ENCODE measurements at places on chromosomes 3 and 15. TPM values are rescaled to one million over a fixed set of nuclear protein-coding genes. Genes with fewer than 3 reads are reported as not detected.

DNA sequence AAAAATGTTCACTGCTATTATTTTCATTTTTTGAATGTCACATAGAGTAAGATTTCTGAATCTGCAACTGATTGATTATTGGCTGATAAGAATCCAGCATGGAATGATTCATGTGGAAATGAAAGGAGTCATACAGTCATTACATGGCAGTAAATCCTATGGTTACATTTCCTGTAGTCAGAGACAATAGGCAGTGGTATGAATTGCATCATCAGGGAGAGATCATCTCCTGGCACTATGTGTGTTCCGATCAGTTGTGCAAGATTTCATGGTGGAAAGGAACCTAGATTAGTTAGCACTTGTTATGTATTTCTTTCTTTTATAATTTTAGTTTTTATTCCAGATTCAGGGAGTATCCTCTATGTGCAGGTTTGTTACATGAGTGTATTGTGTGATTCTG lies 38.8 kb downstream of the SLC12A1 start:
- no peak for DNase-seq

- no peak for DNase-seq
Measured at GRCh38 chr3:151845306-151845905, 28.0 kb upstream of the SUCNR1 start.

DNA sequence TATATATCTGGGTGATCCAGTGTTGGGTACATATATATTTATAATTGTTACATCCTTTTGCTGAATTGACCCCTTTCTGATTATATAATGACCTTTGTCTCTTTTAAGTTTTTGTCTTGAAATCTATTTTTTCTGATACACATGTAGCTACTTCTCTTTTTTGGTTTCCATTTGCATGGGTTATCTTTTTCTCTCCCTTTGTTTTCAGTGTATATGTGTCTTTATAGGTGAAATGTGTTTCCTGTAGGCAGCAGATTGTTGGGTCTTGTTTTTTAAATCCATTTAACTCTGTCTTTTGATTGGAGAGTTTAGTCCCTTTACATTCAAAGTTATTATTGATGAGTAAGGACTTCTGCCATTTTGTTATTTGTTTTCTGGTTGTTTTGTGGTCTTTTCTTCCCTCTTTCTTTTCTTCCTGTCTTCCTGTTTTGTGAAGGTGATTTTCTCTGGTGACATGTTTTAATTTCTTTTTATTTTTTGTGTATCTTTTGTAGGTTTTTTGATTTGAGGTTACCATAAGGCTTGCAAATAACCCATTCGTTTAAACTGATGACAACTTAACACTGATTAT lies 56.8 kb downstream of the STARD9 start:
- DNase-seq = no peak

GRCh38 chr3:193797566-193797965 lies 204.6 kb downstream of the OPA1 start:
- no peak for DNase-seq

- DNase-seq = no peak
Measured at GRCh38 chr3:23728601-23729117, 77.1 kb upstream of the UBE2E1 start.

DNA sequence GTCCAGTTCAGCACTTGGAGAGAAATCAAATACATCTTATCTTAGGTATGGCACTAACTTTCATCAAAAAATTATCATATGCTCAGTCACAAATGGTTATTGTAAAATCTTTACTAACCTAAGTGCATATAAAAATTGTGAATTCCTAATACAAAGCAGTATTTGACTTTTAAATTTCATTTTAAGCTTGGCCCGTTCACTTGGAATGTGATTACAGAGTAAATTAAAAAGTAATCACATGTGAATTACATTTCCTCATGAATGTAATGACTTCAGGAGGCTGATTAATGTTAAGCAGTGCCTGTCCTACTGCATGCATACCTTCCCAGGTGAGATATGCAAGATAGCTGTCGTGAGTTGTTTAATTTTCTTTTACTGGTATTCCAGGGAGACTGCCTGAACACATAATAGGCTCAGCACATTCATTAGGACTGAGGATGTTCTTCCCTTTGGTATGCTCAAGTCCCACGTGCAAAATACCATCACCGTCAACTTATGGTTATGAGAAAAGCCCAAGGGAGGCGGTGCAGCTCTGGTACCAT lies 1053.0 kb downstream of the FHIT start:
- DNase-seq = no peak

GRCh38 chr15:96340598-96341512 lies 10.4 kb downstream of the NR2F2 start:
- peak; percentile 57 for DNase-seq

GRCh38 chr15:77981281-77982126 lies 96.0 kb downstream of the TBC1D2B start:
- DNase-seq = no peak

- no peak for DNase-seq
Measured at GRCh38 chr15:42203891-42204290, 4.2 kb downstream of the VPS39 start.

DNA sequence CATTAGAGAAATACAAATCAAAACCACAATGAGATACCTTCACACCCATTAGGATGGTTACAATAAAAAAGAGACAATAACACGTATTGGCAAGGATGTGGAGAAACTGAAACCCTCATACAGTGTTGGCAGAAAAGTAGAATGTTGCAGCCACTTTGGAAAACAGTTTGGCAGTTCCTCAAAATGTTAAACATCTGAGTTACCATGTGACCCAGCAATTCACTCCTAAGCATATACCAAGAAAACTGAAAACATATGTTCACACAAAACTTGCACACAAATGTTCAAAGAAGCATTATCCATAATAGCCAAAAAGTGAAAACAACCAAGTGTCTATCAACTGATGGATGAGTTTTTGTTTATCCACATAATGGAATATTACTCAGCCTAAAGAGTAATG lies 166.9 kb upstream of the FAM3D start:
- no peak for DNase-seq

The PPM1L gene
- total RNA-seq = 5.7 TPM

The IVD gene
- total RNA-seq = 30.8 TPM

The TRAT1 gene
- not detected for total RNA-seq

The GOLGA6D gene
- not detected for total RNA-seq

The HES1 gene
- 34.1 TPM for total RNA-seq
